ENCODE measurements at places on chromosomes 6 and 20.

- no peak overlapping the region for H3K27ac ChIP-seq
- H3K4me1 ChIP-seq, result peaks cover 8% of the 10 kb centered on the region
- no peaks in the 10 kb centered on the region for H3K36me3 ChIP-seq
- H3K27me3 ChIP-seq, result no peaks in the 10 kb centered on the region
These were observed 128.4 kb upstream of the SGK1 start for GRCh38 chr6:134446218-134446848.

DNA sequence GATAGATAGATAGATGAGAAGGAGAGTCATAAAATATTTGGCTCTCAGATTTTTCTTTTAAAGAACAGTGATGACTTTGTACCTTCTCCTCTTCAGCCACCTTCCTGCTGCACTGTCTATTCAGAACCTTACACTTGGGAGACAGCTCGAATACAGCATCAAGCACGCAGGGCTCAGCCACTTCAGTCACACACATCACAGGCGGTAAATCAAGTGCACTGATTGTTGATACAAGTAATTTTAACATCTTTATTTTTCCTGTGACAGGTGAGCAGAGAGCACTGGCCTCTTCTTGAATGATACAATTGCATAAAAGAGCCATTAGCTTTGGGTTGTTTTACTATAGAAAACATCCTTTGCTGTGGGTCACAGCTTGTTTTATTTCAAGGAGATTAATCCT is 1118.5 kb upstream of the EYS start:
- no peak for DNase-seq
- H3K36me3 ChIP-seq, result no peaks in the 10 kb centered on the region
- no peaks in the 10 kb centered on the region for H3K27me3 ChIP-seq
- H3K4me3 ChIP-seq, result no peak overlapping the region
- H3K27ac ChIP-seq, result no peak overlapping the region
- no peaks in the 10 kb centered on the region for H3K4me1 ChIP-seq

- H3K4me3 ChIP-seq, result no peak overlapping the region
- H3K27me3 ChIP-seq, result peaks cover 13% of the 10 kb centered on the region
- H3K36me3 ChIP-seq, result no peaks in the 10 kb centered on the region
- peaks cover 26% of the 10 kb centered on the region for H3K4me1 ChIP-seq
These were observed 1.0 kb upstream of the LY6G6D start for GRCh38 chr6:31713991-31714684.

DNA sequence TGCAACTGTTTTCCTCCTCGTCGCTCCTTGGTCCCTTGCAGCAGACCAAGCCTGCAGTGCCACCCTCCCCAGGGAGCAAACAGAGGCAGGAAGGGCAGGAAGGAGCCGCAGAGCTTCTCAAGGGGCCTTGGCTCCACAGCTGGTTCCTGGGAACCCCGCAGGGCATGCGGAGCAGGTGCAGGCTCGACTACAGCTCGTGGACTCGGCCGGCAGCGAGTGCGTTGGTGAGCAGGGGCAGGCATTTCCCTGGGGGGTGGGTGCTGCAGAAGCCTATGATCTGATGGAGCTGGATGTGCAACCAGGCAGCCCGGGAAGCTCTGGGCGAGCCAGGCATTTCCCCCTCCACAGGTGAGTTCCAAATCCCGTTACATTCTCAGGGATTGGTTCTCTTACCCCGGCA is 37.1 kb downstream of the FRMD1 start:
- DNase-seq, result no peak
- no peaks in the 10 kb centered on the region for H3K27me3 ChIP-seq

- H3K27me3 ChIP-seq, result no peaks in the 10 kb centered on the region
- H3K4me3 ChIP-seq, result no peak overlapping the region
These were observed 50.1 kb downstream of the SLC9A8 start for GRCh38 chr20:49862607-49863200.

GRCh38 chr20:4814696-4815252 is 93.1 kb downstream of the PRND start:
- peaks cover 81% of the 10 kb centered on the region for H3K36me3 ChIP-seq
- DNase-seq, result peak; percentile 67
- peak overlapping the region; percentile 98 for H3K27ac ChIP-seq

DNA sequence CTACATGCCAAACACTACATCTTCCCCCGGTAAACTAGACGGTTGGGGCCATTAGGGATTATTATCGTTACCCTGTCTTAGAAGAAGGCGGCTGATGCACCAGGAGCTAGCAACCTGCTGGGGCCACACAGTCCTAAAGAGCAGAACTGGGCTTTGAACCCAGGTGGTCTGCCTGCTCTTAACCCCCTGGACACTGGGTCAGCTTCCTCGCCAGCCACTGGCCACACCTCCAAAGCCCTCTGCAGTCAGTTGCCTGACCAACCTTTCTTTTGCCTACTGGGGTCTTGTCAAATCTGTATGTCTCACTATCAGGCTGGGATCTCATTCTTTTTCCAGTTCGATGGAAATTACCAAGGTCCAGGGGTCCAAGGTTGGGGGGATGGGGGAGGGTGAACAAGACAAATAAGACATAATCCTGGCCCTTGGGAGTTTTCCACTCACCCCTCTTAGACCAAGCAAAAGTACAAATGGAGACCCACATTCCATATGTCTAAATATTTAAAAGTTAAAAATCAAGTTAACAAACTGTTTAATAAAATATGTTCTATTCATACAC is 34.0 kb upstream of the FOXP4 start:
- no peaks in the 10 kb centered on the region for H3K36me3 ChIP-seq
- H3K4me1 ChIP-seq, result no peaks in the 10 kb centered on the region
- H3K4me3 ChIP-seq, result no peak overlapping the region
- H3K27ac ChIP-seq, result no peak overlapping the region
- H3K27me3 ChIP-seq, result peaks cover 37% of the 10 kb centered on the region

DNA sequence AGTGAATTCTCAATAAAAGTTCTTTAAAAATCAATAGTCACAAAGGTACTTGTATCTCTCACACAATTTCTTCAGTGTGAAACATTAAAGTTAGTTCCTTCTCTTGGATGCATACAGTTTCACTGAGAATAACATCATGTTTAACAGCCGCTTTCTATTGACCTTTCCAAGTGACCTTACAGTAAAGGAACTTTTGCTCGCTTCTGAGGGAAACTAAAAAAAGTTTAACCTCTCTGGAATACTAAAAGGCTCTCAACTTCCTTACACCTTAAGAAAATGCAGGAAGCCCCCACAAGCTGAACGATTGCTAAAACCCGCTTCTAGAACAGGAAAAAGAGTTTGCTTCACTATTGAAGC is 1.3 kb downstream of the RRAGD start:
- H3K36me3 ChIP-seq, result no peaks in the 10 kb centered on the region
- peak overlapping the region; percentile 71 for H3K4me3 ChIP-seq
- H3K4me1 ChIP-seq, result peaks cover 21% of the 10 kb centered on the region

- peaks cover 9% of the 10 kb centered on the region for H3K36me3 ChIP-seq
- H3K27me3 ChIP-seq, result no peaks in the 10 kb centered on the region
- no peak overlapping the region for H3K4me3 ChIP-seq
- no peak for DNase-seq
These were observed 24.0 kb downstream of the MAPK13 start for GRCh38 chr6:36154286-36154685.

DNA sequence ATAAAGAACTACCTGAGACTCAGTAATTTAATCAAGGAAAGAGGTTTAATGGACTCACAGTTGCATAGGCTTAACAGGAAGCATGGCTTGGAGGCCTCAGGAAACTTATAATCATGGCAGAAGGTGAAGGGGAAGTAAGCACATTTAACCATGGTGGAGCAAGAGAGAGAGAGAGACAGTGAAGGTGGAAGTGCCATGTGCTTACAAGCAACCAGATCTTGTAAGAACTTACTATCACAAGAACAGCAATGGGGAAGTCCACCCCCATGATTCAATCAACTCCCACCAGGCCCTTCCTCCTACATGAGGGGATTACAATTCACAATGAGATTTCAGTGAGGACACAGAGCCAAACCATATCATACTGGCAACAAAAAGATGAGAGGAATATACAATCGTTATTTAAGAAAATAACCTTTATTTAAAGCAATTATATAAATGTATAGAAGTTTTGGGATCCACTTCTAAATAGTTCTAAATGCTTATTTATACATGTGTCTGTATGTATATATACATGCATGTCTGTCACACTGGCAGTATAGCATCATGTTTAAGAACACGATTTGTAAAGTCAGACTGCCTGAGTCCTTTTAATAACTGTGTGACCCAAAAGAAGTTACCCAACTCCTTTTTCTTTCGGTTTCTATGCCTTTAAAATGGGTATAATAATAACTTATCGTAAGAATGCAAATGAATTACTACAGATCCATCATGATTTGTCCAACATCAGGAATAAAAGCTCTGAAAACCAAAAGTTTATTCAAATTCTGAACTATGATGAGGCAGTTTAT is 255.7 kb upstream of the THEMIS start:
- DNase-seq, result no peak
- no peak overlapping the region for H3K27ac ChIP-seq
- H3K36me3 ChIP-seq, result no peaks in the 10 kb centered on the region
- no peaks in the 10 kb centered on the region for H3K4me1 ChIP-seq
- H3K27me3 ChIP-seq, result no peaks in the 10 kb centered on the region

DNA sequence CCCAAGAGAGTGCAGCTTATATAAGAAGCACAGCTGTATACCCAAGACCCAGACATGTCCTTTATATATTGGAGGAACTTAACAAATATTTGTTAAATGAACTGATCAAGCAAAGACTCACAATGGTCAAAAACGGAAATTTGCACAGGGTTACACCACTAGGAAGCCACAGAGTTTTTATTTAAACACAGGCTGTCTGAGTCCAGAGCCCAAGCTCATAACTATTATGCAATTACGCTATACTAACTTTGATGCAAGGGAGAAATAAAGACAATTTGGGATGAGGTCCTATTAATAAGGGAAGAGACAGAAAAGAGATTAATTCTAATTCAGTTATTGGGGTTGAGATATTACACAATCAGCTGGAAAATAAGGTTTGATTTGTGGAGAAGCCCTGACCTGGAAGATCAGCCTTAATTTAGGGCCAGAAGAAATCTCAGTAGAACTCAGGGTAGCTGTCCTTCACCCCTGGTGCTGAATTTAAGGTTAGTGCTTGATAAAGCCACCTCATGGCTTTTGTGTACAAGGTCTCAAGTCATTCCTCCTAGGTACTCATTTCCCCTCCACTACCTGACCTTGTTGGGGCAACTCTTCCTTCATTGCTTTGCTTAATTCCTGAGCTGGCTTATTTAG is 10.5 kb upstream of the ZNF334 start:
- peaks cover 39% of the 10 kb centered on the region for H3K27me3 ChIP-seq
- DNase-seq, result no peak
- no peaks in the 10 kb centered on the region for H3K36me3 ChIP-seq
- H3K4me1 ChIP-seq, result no peaks in the 10 kb centered on the region
- H3K27ac ChIP-seq, result no peak overlapping the region

- H3K27ac ChIP-seq, result no peak overlapping the region
- H3K4me3 ChIP-seq, result no peak overlapping the region
- no peaks in the 10 kb centered on the region for H3K36me3 ChIP-seq
- no peak for DNase-seq
- peaks cover 1% of the 10 kb centered on the region for H3K4me1 ChIP-seq
These were observed 24.1 kb downstream of the ALDH8A1 start for GRCh38 chr6:134925800-134926199.

DNA sequence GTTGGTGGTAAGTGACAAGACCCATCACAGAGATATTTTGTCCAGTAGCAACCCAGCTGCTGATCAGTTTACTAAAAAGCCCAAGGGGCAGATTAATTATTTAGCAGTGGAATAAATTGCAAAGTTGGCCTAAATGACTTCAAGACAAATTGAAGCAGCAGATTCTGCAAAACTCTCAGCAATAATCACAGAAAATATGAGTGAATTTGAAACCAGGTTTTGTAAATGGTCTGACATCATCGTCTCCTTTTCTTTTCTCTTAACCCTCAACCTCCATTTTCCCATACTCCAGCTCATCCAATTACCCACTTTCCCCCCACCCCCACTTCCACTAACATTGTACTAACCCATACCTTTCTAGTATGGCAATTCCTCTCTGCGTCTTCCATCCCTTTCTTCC is 11.3 kb upstream of the PTPRK start:
- H3K4me3 ChIP-seq, result no peak overlapping the region
- H3K36me3 ChIP-seq, result no peaks in the 10 kb centered on the region
- no peak for DNase-seq
- H3K4me1 ChIP-seq, result no peaks in the 10 kb centered on the region
- H3K27me3 ChIP-seq, result peaks cover 6% of the 10 kb centered on the region

DNA sequence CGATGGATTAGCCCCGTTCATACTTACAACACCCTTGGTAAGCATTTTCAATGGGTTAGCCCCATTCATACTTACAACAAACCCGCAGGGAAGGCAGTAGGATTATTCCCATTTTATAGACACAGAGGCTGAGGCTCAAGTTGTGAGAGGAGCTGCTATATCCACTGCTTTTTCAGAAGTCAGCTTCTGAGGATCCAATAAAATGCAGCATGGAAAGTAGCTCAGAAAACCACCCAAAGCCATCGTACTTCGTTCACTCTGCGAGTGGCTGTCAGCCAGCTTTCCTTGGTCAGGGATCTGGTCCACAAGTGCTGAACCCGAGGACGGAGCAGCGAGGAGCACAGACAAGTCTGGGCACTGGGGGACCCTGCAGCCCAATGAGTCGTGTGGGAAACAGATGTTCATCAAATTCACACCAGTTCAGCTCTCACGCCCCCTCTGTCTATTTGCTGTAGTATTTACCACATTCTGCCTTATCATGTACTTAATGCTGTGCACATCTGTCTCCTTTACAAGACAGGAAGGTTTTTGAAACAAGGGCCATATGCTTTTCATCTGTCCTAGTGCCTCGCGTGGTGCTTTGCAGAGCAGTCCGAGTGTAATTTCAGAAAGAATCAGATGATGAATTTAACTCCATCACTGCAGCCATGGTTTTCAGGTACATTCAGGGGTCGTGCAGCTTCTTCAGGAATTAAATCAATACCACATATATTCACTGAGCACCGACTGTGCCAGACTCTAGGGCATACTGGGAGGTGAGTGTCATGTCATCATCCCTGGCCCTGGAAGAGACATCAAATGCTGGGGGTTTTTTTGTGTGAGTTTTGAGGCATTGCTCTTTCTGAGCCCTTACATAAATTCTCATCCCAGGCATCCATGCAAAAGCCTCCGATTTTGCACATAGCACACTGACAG is 256.9 kb downstream of the CDH26 start:
- DNase-seq, result no peak
- H3K27me3 ChIP-seq, result no peaks in the 10 kb centered on the region
- H3K4me3 ChIP-seq, result no peak overlapping the region
- no peaks in the 10 kb centered on the region for H3K36me3 ChIP-seq
- H3K27ac ChIP-seq, result no peak overlapping the region
- H3K4me1 ChIP-seq, result peaks cover 2% of the 10 kb centered on the region
